A549 (cell line): ENCODE measurements at places on chromosomes 4 and X.

DNA sequence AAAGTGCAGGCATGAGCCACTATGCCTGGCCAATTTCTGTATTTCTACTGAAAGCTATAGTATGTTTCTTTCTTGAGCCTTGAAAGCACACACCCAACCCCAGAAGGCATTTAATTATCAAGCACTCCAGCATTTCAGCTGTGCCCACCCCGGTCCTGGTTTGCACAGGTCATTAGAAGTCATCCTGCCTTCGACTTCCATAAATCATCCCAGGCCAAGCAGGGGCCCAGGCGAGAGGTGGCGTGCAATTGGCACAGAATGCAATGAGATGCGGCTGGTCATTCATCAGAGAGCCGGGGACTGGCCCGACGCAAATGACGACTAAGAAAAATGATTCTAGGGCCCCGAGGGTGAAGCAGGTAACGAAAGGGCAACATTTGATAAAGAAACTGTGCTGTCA lies 24.8 kb upstream of the CRMP1 start:
- no peak for DNase-seq

- DNase-seq = no peak
These were observed 53.8 kb downstream of the CPLX1 start for GRCh38 chr4:772118-772517.

DNA sequence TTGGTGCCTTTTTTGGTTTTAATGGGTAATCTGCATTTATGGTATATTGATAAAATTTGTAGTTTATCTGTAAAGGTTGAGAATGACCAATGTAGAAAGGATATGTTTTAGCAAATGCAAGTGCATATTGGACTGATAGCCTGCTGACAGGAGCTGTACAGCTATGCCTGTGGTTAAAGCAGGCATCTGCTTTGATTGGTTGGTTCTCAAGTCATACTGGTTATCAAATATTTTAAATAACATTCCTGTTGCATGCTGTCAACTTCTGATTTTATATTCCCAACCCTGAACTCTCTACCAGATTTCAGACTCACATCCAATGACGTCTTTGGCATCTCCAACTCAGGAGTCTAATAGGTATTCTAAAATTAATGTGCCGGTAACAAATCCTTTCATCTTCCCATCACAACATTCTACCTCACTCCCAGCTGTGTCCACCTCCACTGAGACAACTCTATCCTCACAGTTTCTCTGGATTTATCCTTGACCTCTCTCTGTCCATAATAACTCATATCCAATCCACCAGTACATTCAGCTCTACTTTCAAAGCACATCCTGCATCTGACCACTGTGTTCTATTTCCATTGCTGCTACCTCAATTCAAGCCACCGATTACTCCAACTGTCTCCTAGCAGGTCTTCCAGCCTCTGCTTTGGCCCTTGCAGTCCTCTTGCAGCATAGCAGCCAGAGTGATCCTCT lies 125.7 kb downstream of the CAMK2D start:
- DNase-seq = no peak

DNA sequence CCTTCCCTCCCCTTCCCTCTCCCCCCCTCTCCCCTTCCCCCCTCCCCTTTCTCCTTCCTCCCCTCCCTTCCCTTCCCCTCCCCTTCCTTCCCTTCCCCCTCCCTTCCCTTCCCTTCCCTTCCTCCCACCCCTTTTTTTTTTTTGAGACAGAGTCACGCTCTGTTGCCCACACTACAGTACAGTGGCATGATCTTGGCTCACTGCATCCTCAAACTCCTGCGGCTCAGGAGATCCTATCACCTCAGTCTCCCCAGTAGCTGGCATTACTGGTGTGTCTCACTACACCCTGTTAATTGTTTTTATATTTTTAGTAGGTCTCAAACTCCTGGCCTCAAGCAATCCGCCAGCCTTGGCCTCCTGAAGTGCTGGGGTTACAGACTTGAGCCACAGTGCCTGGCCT lies 66.6 kb downstream of the TBC1D9 start:
- no peak for DNase-seq

- DNase-seq = no peak
These were observed 1.5 kb downstream of the FAM200B start for GRCh38 chr4:15683143-15683495.
